ENCODE measurements at places on chromosomes 5 and 9. TPM values are rescaled to one million over a fixed set of nuclear protein-coding genes. Genes with fewer than 3 reads are reported as not detected.

The CTXN3 gene
- not detected for total RNA-seq

The LECT2 gene
- total RNA-seq: not detected

The SLC46A2 gene
- total RNA-seq: not detected

The UBTD2 gene
- 24.9 TPM for total RNA-seq

The KCTD16 gene
- 1.2 TPM for total RNA-seq

The MZB1 gene
- total RNA-seq: not detected

The RNF180 gene
- 2.8 TPM for total RNA-seq

The ANAPC2 gene
- total RNA-seq: 15.9 TPM

The SLCO4C1 gene
- total RNA-seq: under 0.01 TPM

The NOXA1 gene
- 0.77 TPM for total RNA-seq

The KLF4 gene
- total RNA-seq: 22.9 TPM

The GPR151 gene
- total RNA-seq: not detected

The LRRC19 gene
- total RNA-seq: not detected

The FCN2 gene
- not detected for total RNA-seq

The EDIL3 gene
- 9.2 TPM for total RNA-seq

The F12 gene
- total RNA-seq: under 0.01 TPM

The FOXD4L4 gene
- total RNA-seq: 0.26 TPM

The RPL7A gene
- total RNA-seq: 2,853 TPM

The CSF1R gene
- total RNA-seq: not detected

The RFESD gene
- 3.1 TPM for total RNA-seq

The FAM200C gene
- total RNA-seq: 4.9 TPM

The NUTM2G gene
- not detected for total RNA-seq

The MLANA gene
- total RNA-seq: not detected

The SH3RF2 gene
- 1.2 TPM for total RNA-seq

The ZDHHC21 gene
- total RNA-seq: 6.4 TPM

The CCDC192 gene
- total RNA-seq: not detected

The PCDHB7 gene
- 1.5 TPM for total RNA-seq

The SH3TC2 gene
- total RNA-seq: 0.26 TPM

The VCAN gene
- total RNA-seq: 190 TPM

The UHRF2 gene
- total RNA-seq: 56.2 TPM

The SPINK1 gene
- total RNA-seq: not detected

The HSPB3 gene
- 21.1 TPM for total RNA-seq

The SLC34A3 gene
- total RNA-seq: not detected

The KIF4B gene
- total RNA-seq: under 0.01 TPM

The CETN3 gene
- total RNA-seq: 14.9 TPM

The DPYSL3 gene
- total RNA-seq: 135 TPM

The PCDHGA6 gene
- 4.8 TPM for total RNA-seq

The DMRT2 gene
- not detected for total RNA-seq

The CAMK2A gene
- 0.77 TPM for total RNA-seq

The APBA1 gene
- 8.8 TPM for total RNA-seq

The CCL27 gene
- total RNA-seq: not detected

The PDGFRB gene
- 151 TPM for total RNA-seq

The SLC36A2 gene
- not detected for total RNA-seq

The IL4 gene
- not detected for total RNA-seq

The SCAI gene
- total RNA-seq: 9.7 TPM

The EIF4EBP3 gene
- 1.8 TPM for total RNA-seq

The ROPN1L gene
- 0.17 TPM for total RNA-seq

The SPINK4 gene
- not detected for total RNA-seq

The FAM151B gene
- 4.8 TPM for total RNA-seq

The GDA gene
- under 0.01 TPM for total RNA-seq

The MOB3B gene
- under 0.01 TPM for total RNA-seq

The SNCB gene
- 0.17 TPM for total RNA-seq

The PCDHGB1 gene
- 3.1 TPM for total RNA-seq

The LSM11 gene
- 2.1 TPM for total RNA-seq

The LMX1B gene
- total RNA-seq: not detected

The LIFR gene
- 65.1 TPM for total RNA-seq
